ENCODE measurements at places on chromosomes 7 and 10.

- DNase-seq: no peak
These were observed 29.9 kb downstream of the GPR22 start for GRCh38 chr7:107499731-107500130.

DNA sequence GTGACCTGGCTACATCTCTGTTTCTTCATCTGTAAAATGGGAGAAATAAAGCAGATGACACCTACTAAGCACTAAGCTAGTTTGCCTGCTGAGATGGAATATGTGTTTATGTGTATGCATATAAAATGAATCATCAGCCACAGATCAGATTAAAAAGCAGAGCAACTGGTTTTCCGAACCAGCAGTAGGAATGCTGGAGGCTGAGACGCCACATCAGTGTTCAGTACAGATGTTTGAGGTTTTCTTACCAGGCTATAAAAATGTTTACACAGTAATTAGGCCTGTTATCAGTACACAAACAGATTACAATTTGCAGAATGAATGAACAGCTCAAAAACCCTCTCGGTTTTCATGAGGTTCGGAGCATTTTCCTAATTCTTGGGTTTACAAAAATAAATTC is 85.8 kb downstream of the CALN1 start:
- DNase-seq: no peak

GRCh38 chr10:784403-785088 is 95.1 kb upstream of the DIP2C start:
- DNase-seq: no peak

DNA sequence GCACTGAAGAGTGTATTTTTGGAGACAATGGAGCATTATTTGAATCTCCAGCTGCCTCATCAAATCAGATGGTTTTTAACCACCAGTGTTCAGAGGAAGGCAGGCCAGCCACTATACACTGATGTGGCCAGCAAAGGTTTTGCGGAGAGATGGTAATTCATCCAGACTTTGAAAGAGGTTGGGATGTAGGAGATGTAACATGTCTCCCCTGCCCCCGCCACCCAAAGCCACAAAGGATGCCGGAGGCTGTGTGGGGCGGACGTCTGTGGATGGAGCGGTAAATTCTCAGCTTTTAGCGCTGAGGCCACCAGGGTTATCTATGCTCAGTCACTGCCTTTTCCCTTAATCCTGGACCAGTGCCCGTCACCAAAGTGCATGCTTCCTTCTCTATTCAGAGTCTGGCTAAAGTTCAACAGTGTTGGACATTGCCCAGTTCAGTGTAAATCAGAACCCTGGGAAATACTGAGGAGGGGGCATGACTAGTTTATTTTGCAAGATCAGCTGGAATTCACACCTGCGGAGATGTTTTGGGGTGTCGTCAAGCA is 3.7 kb upstream of the TRIP6 start:
- DNase-seq: no peak

DNA sequence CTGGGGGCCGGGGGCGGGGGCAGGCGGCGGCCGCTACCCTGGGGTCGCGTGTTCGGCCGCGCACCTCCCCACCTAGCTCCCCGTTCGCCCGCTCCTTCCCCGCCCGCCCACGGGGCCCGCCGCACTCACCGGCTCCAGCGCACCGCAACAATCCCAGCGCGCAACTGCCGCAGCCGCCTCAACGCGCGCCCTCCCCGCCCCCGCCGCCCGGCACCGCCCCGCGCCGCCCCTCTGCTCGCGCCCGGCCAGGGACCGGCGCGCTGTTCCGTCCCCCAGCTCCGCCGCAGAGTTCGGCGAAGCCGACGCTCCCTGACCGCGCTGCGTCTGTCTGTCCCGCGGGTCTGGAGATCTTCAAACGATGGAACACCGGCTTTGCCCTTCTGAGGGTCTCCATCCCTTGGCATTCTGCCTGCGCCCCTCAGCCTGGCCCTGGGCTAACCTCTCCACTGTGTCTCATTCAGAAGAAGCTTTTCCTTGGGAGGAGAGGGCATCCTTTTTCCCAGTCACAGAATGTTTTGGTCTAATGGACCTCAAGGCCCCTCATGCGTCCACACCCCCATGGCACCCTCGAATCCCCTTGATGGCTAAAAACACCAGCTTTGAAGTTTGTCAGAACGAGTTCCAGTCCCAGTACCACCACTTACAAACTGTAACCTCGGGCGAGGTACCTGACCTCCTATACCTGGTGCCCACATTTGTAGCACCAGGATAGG is at the start of gene NT5C2:
Gene NT5C2, minus strand, starts transcription at position 166 of the 713 bp plus-strand sequence. CDS start 18,314 bp downstream, outside the sequence.
- peak; percentile 47 for DNase-seq

Data from right renal pelvis (tissue), 4 donors.